ENCODE measurements at places on chromosomes 16 and 17. TPM values are rescaled to one million over a fixed set of nuclear protein-coding genes. Genes with fewer than 3 reads are reported as not detected.

Gene NPTX1
- 112 TPM for total RNA-seq

Gene TBX4
- 0.38 TPM for total RNA-seq

Gene CDIPT
- 83.3 TPM for total RNA-seq

Gene PRKCA
- total RNA-seq = 54.9 TPM

Gene HAS3
- 32.7 TPM for total RNA-seq

Gene SLC16A11
- not detected for total RNA-seq

Gene SLC12A3
- not detected for total RNA-seq

Gene RARA
- 53.8 TPM for total RNA-seq

Gene STAC2
- 7.1 TPM for total RNA-seq

Gene KRTAP9-8
- total RNA-seq = not detected

Gene TPSG1
- not detected for total RNA-seq

Gene SLC9A5
- total RNA-seq = 1.6 TPM

Gene ZNF287
- total RNA-seq = 8.3 TPM

Gene CLEC3A
- not detected for total RNA-seq

Gene BAHCC1
- 8.5 TPM for total RNA-seq

Gene NTN1
- 0.64 TPM for total RNA-seq

Gene ADCY7
- 12.4 TPM for total RNA-seq

Gene PRCD
- total RNA-seq = not detected

All from A549 treated with dexamethasone at 1 μM for 4 hours (cell line).